ENCODE measurements at places on chromosomes 1 and 21.

DNA sequence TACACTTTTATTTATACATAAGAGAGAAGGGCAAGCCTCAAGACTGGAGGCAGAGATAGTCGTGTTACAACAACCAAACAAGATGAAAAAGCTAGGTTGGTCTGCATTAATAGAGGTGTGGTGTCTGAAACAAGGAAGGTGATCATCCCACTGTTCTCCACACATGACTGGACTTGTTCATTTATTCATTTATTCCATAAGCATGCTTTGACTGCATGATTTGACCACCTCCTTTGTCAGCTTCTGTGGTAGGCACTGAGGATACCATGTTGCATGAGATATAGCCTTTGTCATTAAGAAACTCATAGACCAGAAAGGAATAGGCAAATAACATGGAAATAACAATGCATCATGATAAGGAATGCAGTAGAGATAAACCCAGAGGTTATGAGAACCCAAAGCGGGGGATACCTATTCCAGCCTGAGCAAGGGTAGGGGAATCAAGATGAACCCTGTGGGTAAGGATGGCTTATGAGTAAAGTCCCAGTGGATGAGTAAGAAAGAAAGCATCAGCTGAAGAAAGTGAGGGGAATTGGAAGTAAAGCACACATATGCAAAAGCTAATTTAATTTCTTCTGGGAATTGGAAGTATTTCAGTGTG lies 173.7 kb upstream of the FGGY start:
- DNase-seq: no peak

DNA sequence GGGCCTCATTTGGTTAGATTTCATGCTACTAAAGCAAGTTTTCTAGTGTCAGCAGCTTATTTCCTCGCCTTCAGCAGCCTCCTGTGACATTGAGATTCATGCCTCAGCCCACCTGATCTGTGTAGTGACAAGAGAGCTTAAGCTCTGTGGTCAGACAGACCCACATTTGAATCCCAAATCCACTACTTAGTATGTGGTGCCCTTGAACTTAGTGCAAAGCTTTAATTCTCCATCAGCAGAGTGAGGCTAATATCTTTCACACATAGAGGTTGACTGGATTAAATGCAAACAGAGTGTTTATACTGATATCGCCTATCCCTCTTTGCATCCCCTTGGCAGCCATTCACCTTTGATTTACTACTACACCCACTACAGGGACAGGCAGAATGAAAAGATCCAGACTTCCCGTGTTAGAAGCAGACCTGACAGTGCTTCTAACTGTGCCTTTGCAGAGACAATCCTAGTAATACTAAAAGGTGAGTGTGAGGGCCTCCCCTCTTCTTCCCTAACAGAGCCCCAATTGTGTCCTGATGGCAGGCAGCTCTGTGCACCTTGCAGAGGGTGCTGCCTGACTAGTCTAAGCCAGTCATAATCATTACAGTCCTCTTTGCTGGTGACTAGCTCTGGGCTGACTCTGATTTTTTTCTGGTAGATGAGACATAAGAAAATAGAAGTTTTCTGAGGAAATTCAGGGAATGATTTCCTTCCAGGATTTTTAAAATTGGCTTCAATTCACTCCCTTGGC lies 264.0 kb downstream of the CTH start:
- no peak for DNase-seq

DNA sequence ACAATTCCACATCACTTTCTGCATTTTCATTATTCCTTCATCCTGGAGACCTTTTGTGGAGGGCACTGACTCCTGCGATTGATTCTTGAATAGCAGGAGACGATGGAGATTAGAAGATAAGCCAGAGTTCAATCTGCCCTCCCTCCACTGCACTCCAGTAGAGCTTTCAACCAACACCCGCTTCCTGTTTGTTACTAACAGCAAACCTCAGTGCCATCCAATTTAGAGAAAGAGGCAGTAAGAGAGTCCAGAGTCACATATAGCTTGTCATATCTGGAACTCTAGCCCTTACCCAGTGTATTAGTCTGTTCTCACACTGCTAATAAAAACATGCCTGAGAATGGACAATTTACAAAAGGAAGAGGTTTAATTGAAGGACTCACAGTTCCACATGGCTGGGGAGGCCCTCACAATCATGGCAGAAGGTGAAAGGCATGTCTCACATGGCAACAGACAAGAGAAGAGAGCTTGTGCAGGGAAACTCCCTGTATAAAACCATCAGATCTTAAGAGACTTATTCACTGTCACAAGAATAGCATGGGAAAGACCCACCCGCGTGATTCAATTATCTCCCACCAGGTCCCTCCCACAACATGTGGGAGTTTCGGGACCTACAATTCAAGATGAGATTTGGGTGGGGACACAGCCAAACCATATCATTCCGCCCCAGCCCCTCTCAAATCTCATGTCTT lies 55.9 kb downstream of the PCBP3 start:
- DNase-seq: no peak

- DNase-seq: no peak
Measured at GRCh38 chr1:91501523-91501851, 836 bp downstream of the CDC7 start.

DNA sequence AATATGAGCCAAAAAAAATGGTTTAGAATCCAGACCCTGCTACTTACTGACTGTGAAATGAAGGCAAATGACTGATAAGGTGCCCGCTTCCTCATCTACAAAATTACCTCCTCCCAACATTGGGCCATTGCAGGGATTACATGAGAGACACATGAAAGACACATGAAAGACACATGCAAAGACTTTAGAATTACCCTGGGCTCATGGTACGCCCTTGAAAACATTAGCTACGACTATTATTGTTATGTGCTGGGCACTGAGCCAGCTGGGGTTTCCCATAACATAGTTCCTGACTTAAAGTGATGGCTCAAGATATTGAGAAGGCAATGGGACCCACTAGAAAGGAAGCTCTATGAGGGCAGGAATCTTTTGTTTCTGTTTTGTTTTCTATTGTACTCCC lies 43.7 kb upstream of the KANK4 start:
- DNase-seq: no peak

DNA sequence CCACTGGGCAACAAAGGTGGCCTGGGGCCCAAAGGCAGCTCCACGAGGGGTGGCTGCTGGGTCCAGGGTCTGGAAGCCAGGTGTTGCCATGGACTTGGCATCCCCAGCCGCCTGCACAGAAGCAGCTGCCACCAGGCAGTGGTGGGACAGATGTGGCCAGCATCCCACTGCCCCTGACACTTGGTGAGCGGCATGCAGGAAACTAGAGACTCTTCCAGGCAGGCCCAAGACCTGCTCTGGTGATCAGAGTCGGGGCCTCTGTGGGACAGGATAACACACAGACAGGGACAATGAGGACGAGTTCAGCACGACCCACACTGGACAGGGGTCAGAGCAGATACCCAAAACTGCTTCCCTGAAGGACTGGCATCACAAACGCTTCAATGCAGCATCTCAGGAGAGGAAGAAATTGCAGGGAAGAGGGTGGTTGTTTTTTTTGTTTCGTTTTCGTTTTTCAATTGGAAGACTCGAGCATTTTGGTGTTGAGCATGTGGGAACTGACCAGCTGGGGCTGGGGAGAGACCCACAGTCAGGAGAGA lies 34.1 kb upstream of the RNF187 start:
- DNase-seq: no peak

GRCh38 chr1:80214888-80215540 lies 1208.5 kb upstream of the ADGRL4 start:
- DNase-seq: no peak

- DNase-seq: no peak
Measured at GRCh38 chr1:232305050-232305449, 324.9 kb downstream of the SIPA1L2 start.

DNA sequence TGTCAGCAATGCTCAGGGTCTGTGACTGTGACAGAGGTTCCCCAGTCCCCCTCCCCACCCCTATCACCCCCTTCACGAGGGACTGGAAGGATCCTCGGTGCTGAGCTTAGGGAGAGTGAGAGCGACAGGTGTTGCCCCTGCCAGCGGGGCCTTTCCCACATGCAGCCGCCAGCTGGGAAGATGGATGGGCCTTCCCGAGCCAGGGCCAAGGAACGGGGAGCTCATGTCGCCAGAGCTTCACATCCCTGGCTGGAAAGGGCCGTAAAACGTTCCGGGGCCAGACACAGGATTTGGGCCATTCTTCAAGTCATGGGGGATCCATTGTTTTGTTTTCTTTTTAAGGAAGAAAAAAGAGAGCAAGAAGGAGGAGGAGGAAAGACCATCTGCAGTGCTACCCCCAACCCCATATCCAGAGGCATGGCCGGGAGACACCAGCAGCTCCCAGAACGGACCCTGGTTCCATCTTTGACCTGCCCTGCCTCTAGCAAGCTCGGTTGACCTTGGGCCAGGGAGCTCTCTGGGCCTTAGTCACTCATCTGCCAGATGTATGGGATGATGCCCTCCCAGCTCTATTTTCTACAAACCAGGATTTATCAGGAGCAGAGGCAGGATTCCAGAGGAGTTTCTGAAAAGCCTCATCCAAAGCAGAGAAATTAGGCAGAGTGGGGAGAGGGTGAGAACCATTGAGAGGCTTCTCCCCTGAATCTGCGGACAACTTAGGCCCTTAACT lies 54.1 kb downstream of the TAS1R2 start:
- DNase-seq: no peak

DNA sequence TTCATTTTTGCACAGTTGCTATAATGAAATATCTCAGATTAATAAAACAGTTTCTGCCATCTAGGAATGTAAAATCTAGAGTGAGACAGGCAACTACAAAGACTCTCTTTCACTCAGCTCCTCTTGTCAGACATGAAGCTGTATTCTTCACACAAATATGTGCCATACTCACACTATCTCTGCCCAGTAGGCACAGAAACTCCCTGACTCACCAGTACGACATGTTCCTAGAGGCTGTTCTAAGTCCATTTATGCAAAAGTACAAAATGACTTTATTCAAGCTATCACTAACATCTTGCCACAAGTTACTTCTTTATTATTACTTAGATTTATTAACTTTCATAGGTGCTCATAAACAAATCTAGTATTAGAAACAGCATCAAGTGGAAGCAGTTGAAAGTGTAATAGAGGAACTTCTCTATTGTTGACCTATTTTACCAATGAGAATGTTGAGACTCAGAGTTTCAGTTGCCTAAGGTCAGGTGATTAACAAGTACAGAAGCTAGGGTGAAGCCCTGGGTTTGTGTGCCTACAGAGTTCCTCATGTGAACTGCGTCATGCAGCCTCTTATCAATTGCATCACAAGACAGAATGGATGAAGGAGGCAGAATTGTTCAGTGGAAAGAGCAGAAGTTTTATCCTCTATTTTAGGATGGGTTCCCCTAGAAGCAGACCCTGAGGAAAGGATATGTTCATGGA lies 98.9 kb downstream of the RGS2 start:
- no peak for DNase-seq

- DNase-seq: no peak
Measured at GRCh38 chr1:213399695-213400094, 348.7 kb downstream of the RPS6KC1 start.

- no peak for DNase-seq
Measured at GRCh38 chr1:164664127-164664526, 105.1 kb downstream of the PBX1 start.

DNA sequence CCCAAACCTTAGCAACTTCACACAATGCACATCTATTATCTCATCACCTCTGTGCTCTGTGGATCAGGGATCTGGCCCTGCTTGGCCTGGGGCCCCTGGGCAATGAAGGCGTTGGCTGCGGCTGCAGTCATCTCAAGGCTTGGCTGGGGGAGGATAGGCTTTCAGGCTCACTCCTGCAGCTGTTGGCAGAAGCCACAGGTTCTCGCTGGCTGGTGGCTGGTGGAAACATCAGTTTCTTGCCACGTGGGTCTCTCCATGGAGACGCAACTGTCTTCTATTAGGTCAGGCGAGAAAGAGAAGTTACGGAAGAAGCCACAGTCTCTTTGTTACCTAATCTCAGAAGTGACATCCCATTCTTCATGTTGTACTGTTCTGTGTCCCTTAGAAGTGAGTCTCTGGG lies 3.6 kb upstream of the NPPA start:
- no peak for DNase-seq

- no peak for DNase-seq
Measured at GRCh38 chr1:206769304-206769731, 1.3 kb upstream of the IL19 start.

GRCh38 chr1:89755591-89755990 lies 65.2 kb upstream of the LRRC8D start:
- no peak for DNase-seq

GRCh38 chr1:241998412-241998921 lies 431 bp downstream of the MAP1LC3C start:
- DNase-seq: peak; percentile 74

GRCh38 chr1:32349211-32349708 lies 13.0 kb downstream of the FAM229A start:
- peak; percentile 50 for DNase-seq

- DNase-seq: no peak
Measured at GRCh38 chr1:161706113-161706481, 932 bp upstream of the FCRLA start.

GRCh38 chr1:247277191-247277590 lies 21.3 kb downstream of the VN1R5 start:
- no peak for DNase-seq

DNA sequence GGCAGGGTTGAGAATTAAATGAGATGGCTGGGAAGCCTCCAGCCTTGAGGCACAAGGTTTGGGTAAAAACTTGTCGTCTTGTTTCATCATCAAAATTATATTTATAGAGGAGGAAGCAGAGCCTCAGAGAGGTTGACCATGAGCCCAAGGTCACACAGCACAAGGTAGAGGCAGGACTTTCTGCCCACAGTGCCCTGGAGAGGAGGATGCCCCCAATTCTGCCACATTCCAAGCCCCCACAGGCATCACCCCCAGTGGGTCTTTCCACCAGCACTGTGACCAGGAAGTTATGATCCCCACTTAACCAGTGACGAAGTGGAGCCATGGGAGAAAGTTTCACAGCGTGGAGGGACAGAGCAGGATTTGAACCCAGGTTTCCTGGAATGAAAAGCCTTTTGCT lies 400.0 kb downstream of the MATN1 start:
- DNase-seq: no peak

GRCh38 chr1:246513619-246514343 lies 6.7 kb upstream of the SMYD3 start:
- no peak for DNase-seq

DNA sequence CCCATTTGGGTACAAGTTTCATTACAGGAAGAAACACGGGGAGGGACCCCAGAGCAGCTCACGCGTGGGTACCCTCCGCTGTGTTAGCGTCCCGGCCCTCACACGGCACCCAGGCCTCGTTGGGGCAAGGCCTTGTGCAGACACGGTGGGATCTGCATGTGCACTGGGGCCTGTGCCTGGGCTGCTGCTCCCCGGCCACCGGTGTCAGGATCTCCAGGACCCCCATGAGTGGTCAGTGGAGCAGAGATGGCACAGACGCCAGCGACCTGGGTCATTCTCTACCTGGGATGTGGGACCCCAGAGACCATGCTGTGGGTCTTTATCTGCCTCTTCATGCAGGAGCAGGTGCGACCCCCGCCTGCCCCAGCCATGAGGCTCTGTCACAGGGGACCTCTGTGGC lies 5.4 kb upstream of the SAMD11 start:
- no peak for DNase-seq
